ENCODE measurements at places on chromosomes 16 and 17. TPM values are rescaled to one million over a fixed set of nuclear protein-coding genes. Genes with fewer than 3 reads are reported as not detected.

The GCGR gene
- total RNA-seq: 1.5 TPM

- no peaks in the 10 kb centered on the region for H3K36me3 ChIP-seq
- H3K27ac ChIP-seq: no peak overlapping the region
Measured at GRCh38 chr17:19987897-19988296, 10.3 kb upstream of the AKAP10 start.

DNA sequence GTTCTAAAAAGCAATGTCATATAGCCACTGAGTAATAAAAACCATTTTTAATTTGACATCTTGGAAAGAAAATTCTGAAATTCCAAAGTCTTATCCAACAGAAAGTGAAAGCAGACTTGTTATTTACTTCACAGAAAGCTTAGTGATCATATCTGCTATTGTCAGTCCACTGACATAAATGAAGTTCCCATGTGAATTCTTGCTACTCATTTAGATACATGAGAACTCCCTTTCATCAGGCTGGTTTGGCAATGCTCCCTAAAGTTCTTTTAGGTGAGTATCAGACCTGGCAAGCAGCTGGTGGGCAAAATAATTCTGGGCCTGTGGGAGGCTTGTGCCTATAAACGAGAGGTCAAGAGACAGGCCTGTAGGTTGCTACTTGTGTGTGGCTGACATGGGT lies 23.4 kb downstream of the NME2 start:
- no peaks in the 10 kb centered on the region for H3K27me3 ChIP-seq
- H3K4me1 ChIP-seq: no peaks in the 10 kb centered on the region
- peaks cover 17% of the 10 kb centered on the region for H3K36me3 ChIP-seq
- no peak overlapping the region for H3K4me3 ChIP-seq
- no peak for DNase-seq

DNA sequence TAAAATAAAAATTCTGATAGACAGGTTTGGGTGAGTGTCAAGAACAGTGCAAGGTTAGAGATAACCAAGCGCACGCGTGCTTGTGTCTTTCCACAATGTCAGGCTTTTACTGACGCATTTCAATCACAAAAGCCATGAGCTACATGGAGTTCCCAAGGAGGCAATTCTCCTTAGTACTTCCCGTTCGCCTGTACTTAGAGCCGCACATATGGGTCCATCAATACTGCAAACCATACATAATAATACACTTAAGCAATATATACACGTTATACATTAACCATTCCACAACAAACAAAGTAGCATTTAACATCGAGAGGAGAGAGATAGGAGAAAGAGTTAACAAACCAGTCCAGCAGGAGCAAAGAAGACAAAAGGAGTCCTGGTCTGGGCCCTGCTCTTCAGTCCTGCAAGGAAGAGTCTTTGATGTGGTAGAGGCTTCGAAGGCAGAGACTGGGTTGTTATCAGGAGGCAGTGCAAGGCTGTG lies 11.9 kb upstream of the GPRC5C start:
- peaks cover 7% of the 10 kb centered on the region for H3K4me1 ChIP-seq
- DNase-seq: no peak
- H3K27me3 ChIP-seq: no peaks in the 10 kb centered on the region
- H3K27ac ChIP-seq: no peak overlapping the region
- no peaks in the 10 kb centered on the region for H3K36me3 ChIP-seq

The TMEM220 gene
- 6.5 TPM for total RNA-seq

The RASD1 gene
- 14.2 TPM for total RNA-seq

The LDHD gene
- total RNA-seq: 8.6 TPM

DNA sequence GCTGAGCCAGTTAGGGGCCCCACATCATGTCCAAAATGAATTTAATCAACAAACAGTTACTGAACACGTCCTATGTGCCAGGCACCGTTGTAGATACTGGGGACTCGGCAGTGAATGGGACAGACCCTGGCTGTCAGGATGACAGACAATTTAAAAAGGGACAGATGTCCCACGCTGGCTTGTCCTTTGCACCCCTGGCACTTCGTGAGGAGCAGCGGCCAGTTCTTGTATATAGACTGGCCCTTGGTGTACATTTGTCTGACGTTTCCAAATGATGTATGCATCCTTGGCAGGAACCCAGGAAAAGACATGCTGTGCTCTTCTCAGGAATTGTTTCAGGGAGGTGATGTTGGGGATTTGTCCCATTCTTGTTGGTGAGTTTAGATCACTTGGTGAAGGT lies 21.1 kb downstream of the IL4R start:
- H3K4me3 ChIP-seq: no peak overlapping the region
- H3K27me3 ChIP-seq: no peaks in the 10 kb centered on the region

The PNMT gene
- 0.23 TPM for total RNA-seq

The SOX9 gene
- 76.1 TPM for total RNA-seq

The METTL23 gene
- total RNA-seq: 23.2 TPM

DNA sequence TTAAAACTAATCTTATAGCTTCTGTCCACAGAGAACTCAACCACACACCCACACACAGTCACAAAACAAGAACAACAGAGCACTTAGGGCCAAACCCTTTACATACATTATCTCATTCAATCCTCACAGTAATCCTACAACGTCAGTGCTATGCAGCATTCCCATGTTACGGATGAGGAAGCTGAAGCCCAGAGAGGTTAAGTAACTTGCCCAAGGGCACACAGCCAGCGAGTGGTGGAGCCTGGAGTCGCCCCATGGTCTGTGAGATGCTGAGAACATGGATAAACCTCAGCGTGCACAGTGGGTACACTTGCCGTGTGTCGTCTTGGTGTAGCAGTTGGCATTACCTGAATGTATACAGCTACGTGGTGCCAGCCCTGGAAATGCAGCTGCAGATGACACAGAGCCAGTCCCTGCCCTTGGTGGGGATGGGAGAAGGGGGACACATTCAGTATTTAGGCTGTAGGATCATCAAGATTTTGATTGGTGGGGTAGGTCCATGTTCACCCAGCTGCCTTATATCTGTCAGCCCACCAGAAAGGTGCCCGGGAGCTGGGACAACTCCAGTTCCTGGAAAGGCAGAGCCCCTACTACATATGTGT lies 177.0 kb downstream of the IRF8 start:
- DNase-seq: no peak
- no peak overlapping the region for H3K27ac ChIP-seq
- no peaks in the 10 kb centered on the region for H3K27me3 ChIP-seq
- H3K4me1 ChIP-seq: no peaks in the 10 kb centered on the region
- no peaks in the 10 kb centered on the region for H3K36me3 ChIP-seq

The NOG gene
- not detected for total RNA-seq

GRCh38 chr16:48300391-48300856 lies 53.1 kb upstream of the ABCC11 start:
- DNase-seq: no peak
- H3K4me3 ChIP-seq: no peak overlapping the region
- peaks cover 36% of the 10 kb centered on the region for H3K36me3 ChIP-seq
- peaks cover 11% of the 10 kb centered on the region for H3K4me1 ChIP-seq
- H3K27ac ChIP-seq: no peak overlapping the region

The SYNGR3 gene
- total RNA-seq: 0.64 TPM

DNA sequence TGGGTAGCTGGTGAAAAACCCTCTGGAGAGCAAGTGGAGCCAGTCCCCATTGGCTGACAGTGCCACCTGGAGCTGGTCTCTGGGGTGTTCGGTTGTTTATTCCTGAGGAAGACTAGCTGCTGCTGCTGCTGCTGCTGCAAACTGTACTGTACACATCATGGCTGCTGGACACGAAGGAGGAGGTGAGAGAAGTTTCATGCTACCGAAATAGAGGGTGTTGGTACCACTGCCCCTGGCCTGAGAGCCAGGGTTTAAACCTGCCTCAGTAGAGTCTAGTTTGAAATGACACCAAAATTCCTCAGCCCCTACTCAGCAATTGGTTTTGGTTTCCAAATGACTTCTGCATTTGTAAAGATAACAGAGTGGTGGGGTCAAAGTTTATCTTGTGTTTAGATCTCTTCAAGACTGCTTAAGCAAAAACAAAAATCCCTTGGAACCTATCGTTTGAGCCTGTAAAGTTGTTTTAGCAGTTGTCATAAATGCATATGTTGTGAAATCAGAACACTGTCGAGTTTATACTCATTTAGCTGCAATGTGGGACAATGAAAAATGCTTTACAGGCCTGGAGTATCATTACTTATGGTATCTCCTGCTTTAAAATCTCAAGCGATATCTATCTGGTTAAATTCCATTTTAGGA lies 40.8 kb downstream of the CYB5B start:
- H3K27ac ChIP-seq: no peak overlapping the region
- peaks cover 12% of the 10 kb centered on the region for H3K4me1 ChIP-seq
- H3K27me3 ChIP-seq: no peaks in the 10 kb centered on the region
- no peak overlapping the region for H3K4me3 ChIP-seq

The MILR1 gene
- 6.3 TPM for total RNA-seq

- no peak overlapping the region for H3K27ac ChIP-seq
- no peaks in the 10 kb centered on the region for H3K4me1 ChIP-seq
- H3K4me3 ChIP-seq: no peak overlapping the region
- H3K36me3 ChIP-seq: no peaks in the 10 kb centered on the region
- no peak for DNase-seq
- H3K27me3 ChIP-seq: no peaks in the 10 kb centered on the region
Measured at GRCh38 chr17:44546671-44547606, 10.3 kb upstream of the FZD2 start.

GRCh38 chr17:68981288-68981687 lies 26.1 kb upstream of the ABCA8 start:
- no peaks in the 10 kb centered on the region for H3K27me3 ChIP-seq
- no peak overlapping the region for H3K27ac ChIP-seq
- no peak overlapping the region for H3K4me3 ChIP-seq

DNA sequence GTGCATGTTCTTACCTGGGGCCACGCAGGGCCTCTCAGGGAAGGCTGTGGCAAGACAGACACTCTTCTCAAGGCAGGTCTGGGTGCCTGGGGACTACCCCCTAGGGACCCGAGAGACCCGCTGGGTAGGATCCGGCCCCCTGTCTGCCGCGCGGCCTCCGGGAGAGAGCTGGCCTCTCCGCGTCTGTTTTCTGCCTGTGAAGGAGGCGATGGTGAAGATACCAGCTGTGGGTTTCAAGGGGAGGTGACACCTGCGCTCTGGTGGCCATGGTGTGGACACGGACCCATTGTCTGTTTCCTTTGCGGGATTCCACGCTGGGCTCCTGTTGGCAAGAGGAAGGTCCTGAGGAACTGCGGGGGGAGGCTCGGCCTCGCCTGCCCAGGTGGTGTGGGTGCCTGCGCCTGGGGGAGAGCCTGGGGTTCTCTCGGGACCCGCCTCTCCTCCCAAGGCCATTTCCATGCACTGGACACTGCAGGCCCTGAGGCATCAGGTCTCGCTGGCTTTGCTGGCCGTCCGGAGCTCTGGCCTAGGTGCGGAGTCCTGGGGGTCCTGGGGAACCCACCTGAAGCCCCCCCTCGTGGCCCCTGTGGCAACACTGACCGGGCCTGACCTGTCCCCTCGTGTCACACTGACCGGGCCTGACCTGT lies 12.2 kb upstream of the METRNL start:
- H3K36me3 ChIP-seq: no peaks in the 10 kb centered on the region
- no peak overlapping the region for H3K27ac ChIP-seq
- DNase-seq: peak; percentile 12
- no peak overlapping the region for H3K4me3 ChIP-seq

DNA sequence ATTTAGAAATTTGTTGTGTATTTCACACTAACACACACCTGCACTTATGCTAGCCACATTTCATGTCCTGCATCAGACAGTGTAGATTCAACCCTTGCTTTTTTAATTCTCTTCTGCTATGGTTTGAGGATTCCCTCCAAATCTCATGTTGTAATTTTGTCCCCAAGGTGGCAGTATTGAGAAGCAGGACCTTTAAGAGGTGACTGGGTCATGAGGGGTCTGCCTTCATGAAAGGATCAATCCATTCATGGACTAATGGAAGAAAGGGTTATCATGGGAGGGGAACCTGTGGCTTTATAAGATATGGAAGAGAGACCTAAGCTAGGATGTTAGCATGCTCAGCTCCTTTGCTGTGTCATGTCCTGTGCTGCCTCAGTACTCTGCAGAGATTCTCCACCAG lies 1032.2 kb downstream of the CDH11 start:
- no peaks in the 10 kb centered on the region for H3K27me3 ChIP-seq
- H3K36me3 ChIP-seq: no peaks in the 10 kb centered on the region
- no peaks in the 10 kb centered on the region for H3K4me1 ChIP-seq
- H3K27ac ChIP-seq: no peak overlapping the region

DNA sequence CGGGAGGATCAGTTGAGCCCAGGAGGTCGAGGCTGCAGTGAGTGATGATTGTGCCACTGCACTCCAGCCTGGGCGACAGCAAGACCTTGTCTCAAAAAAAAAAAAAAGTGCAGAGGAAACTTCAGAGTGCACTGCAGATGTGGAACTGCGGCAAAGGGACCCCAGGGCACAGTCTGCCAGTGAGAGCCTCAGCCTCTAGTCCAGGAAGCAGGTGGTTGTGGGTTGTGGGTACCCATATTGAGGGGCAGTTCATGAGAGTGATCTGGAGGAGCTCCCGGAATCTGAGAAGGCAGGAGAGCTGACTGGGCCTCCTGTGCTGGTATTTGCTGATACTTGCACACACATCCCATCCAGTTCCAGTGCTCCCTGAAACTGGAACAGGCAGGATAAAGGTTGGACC lies 13.1 kb downstream of the FOXN1 start:
- DNase-seq: no peak
- no peaks in the 10 kb centered on the region for H3K27me3 ChIP-seq
- no peak overlapping the region for H3K27ac ChIP-seq

- no peak overlapping the region for H3K4me3 ChIP-seq
- no peaks in the 10 kb centered on the region for H3K27me3 ChIP-seq
- no peaks in the 10 kb centered on the region for H3K4me1 ChIP-seq
- no peak overlapping the region for H3K27ac ChIP-seq
Measured at GRCh38 chr17:17725752-17726457, 44.6 kb downstream of the RAI1 start.

DNA sequence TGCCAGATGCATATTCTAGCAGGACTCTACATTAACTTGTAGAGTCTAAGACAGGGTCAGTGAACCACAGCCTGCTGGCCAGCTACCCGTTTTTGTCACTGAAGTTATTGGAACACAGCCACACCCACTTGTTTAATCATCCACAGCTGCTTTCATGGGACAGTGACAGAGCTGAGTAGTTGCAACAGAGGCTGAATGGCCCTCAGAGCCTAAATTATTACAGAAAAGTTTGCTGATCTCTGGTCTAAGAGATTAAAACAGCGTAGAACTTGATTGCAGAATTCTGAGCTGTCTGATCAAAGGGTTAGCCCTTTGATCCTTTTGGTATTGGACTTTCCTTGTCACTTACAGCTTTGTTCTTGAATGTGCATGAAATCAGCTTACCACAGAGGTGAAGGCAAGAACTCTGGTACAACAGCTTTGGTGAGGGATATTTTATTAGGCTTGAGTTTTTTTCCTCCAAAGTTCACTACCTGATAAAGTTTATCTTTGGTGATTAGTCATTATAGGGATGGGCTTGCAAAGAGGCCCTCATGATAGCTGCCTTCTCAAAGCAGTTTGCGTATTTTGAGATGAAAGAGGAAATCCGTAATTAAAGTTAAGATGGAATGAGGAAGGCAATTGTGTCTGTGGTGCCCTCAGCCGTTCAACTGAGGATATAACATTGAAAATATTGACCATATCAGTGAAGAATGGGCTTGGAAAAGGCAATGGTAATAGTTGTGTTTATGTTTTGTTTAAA lies 23.6 kb downstream of the ALDH3A2 start:
- peak overlapping the region; percentile 63 for H3K27ac ChIP-seq
- no peaks in the 10 kb centered on the region for H3K27me3 ChIP-seq
- H3K36me3 ChIP-seq: no peaks in the 10 kb centered on the region
- H3K4me1 ChIP-seq: peaks cover 31% of the 10 kb centered on the region
- DNase-seq: no peak

The FBXW10B gene
- 0.24 TPM for total RNA-seq

The TNK1 gene
- total RNA-seq: 4.9 TPM

GRCh38 chr16:56233795-56234566 lies 42.7 kb downstream of the GNAO1 start:
- H3K27ac ChIP-seq: no peak overlapping the region
- no peaks in the 10 kb centered on the region for H3K4me1 ChIP-seq
- no peak for DNase-seq
- H3K4me3 ChIP-seq: no peak overlapping the region

GRCh38 chr17:82303944-82304808 lies 13.2 kb downstream of the CD7 start:
- no peak for DNase-seq
- no peak overlapping the region for H3K27ac ChIP-seq
- H3K4me1 ChIP-seq: no peaks in the 10 kb centered on the region
- no peak overlapping the region for H3K4me3 ChIP-seq
- H3K36me3 ChIP-seq: no peaks in the 10 kb centered on the region
